ENCODE measurements at places on chromosomes 1 and 21.

DNA sequence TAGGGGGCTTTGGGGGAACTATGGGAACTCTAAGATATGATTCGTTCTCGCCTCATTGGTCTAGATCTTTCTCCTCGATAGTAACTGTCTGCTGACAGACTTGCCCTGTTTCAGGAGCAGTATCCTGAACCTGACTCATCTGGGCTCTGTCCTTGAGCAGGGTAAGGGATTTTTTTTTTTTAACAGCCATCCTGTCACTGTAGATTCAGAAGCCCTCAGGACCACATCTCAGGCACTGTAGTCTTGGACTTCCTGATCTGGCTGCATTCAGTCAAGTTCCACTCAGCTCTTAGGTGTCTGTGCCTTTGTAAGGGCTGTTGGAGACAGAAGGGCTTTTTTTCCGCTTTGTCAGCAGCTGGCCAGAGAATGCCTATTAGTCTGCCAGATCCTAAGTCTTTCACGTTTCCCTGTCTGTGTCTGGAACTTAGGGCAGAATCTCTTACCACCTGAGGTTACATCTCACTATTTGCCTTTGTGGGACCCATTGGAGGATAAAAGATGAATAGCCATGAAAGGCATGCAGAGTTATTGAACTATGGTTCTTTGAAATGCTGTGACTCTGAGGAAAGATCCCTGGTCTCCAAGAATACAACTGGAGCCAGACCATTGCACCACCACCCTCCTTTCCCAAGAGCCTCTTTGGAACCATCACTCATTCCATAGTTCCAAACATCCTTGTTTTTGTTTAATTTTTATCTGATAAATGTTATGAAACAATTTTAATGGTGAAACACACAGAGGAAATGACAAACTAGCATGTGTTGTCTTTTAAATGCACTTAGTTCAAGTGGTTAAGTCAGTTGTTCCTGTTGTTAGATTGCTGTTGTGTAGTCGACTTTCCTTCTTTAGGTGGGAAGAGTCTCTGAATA is 49.7 kb upstream of the MACF1 start:
- DNase-seq = no peak

GRCh38 chr1:56904663-56905397 is 50.2 kb downstream of the C8A start:
- no peak for DNase-seq

- no peak for DNase-seq
Observed at GRCh38 chr1:186512698-186513457, 52.0 kb upstream of the PDC start.

DNA sequence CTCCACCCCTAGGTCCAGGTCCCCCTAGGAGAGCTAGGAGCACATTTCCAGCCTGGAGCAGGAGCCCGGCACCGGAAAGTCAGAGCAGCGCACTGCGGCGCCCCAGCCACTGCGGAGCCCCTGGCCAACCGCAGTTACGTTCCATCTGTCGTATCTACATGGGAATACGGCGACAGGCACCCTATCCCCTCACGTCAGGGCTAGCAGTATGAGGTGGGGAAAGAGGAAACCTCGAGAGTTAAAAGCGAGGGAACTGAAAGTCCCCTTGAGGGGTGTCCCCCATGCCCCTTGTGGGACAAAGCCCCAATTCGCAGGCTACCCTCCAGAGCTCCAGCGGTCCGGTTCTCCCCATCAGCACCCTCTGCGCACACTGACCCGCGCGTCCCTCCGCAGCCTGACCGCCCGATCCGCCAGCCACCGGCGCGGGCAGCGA is 995 bp downstream of the COLGALT2 start:
- DNase-seq = peak; percentile 59

GRCh38 chr1:61341426-61341825 is 259.1 kb downstream of the NFIA start:
- no peak for DNase-seq

GRCh38 chr1:108830119-108831008 is 26.5 kb downstream of the AKNAD1 start:
- DNase-seq = no peak

DNA sequence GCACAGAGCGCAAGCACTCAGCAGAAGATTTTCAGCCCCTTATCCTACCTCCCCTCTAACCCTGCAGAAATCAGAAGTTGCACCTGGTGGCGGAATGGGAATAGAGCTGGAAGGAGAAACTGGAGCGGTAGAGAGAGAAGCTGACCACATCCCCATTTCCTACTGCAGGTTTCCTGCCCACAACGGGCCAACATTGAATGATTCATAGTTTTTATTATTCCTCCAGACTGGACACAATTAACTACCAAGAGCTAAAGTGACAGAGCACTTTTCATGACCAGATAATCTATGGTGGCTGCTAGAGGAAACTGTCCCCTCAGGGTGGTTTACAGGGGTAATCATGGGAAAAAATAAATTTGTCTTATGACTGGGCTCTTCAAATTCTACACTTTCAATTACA is 21.3 kb upstream of the LRRC8D start:
- no peak for DNase-seq

GRCh38 chr1:116694524-116694923 is 27.0 kb upstream of the IGSF3 start:
- DNase-seq = no peak

GRCh38 chr1:152718238-152718637 is 10.3 kb downstream of the LCE4A start:
- DNase-seq = no peak

- no peak for DNase-seq
Observed at GRCh38 chr1:39129514-39129913, 75.0 kb upstream of the MACF1 start.

DNA sequence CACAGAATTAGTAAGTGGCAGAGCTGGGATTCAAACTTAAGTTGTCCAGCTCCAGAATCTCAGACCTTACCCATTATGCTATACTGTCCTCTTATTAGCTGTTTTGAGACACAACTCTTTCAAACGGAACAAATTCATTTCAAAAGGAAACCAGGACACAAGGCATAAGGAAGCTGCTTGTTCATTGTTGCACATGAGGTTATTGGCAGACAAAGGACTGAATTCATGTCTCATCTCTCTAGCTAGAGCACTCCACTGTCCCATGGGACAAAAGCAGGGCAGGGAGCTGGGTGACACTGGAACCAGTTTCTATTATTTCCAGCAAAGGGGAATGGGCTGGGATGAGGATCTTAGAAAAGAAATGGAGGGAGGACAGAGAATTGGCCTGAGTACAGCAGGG is 26.4 kb downstream of the CHI3L2 start:
- DNase-seq = no peak

DNA sequence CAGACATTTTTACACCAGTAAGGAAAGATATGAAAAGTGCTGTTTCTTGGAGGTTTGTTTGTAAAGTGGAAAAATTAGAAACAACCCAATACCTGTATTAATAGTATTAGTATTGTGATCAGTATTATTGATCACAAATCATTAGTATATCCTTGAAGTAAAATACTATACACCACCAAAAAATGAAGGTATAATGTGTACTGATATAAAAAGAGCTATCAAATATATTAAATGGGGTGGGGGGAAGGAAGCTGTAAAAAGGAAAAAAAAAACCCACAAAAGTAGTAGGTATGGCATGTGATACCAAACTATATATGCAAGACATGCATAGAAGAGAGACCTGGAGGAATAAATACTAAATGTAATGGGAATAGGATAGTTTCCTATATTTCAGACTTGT is 46.3 kb downstream of the POU2F1 start:
- no peak for DNase-seq

- DNase-seq = no peak
Observed at GRCh38 chr1:179079113-179079761, 2.6 kb upstream of the TOR3A start.

DNA sequence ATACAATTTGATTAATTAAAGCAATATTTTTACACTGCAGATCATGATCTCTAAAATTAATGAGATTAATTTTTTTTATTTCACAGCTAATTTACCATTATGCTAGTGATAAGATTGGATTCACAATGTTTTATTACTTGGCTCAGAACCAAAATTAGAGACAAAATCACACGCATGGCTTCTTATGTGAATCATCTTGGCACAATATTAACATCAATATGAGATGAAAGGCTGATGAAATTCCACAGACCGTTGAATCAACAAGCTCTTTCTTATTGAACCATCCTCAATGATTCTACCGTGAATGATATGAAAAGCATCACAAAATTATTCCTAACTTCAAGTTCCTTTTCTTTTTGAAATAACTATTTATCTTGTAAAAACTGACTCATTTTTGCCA is 544.9 kb downstream of the KCNT2 start:
- no peak for DNase-seq

GRCh38 chr1:33876970-33877650 is 13.2 kb downstream of the HMGB4 start:
- DNase-seq = no peak

GRCh38 chr1:64809309-64809708 is 64.4 kb downstream of the RAVER2 start:
- no peak for DNase-seq

GRCh38 chr1:113118266-113118665 is 45.3 kb downstream of the LRIG2 start:
- no peak for DNase-seq

GRCh38 chr21:42455196-42455595 is 40.8 kb downstream of the RSPH1 start:
- no peak for DNase-seq

DNA sequence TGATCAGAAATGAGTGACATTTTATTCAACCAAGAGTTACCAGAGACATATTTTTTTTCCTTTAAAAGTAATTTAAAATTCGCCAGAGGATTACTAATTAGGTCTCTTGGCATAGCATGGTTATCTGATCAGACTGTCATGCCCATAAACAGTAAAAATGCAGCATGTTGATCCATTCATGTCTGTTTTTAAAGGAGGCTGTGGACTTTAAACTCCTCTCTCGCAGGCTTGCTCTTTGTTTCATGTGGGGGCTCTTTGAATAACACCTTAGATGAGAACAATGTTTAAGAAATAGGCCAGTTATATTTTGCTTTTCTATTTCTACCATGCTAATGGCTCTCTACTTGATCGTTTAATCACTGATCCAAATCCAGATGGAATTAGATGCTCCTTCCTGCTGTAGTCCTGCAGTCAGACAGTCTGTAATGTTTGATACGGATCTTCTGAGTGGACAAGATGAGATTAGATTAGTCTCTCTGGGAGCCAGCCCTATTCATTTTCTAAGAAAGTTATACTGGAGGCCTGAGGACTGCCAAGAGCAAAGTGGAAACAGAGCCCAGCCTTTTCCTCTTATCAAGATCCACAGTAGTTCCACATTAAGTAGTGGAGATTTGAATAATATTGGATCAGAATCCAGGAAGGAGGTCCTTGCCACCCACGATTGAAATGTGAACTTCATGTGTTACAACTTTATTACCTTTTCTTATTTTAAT is 197.4 kb downstream of the HS2ST1 start:
- no peak for DNase-seq

GRCh38 chr21:30333736-30334135 is 3.8 kb downstream of the KRTAP27-1 start:
- DNase-seq = no peak

DNA sequence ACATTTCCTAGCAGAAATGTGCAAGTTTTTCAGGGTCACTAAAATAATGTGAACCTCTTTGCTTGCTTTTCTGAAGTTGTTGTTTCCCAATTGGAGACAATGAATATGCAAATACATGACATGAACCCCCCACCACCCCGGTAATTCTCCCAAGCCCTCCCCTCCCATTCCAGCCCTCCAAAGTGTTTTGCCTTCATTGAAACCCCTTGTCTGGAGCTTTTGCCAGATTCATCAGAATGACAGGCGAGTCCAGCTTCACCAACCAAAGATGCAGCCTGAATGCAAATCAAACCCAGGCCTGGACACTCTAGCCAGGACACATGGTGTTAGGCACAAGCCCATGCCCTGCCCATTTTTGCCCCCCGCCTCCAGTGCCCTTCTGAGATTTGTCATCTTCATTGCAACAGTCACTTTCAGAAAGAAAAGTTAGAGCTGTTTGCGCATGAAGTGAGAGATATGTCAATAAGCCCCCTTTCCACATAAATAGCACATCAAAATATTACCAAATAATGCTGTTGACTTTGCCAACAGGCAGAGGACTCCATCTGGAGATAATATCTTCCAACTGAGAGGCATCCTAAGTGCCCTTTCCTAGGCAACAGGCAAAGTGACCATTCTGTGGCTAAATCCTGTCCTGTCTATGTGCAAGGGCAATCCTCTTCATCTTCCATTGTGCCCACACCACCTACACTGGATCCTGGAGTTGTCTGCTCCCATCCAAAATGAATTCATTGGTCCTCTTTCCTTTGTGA is 145.6 kb upstream of the NFIA start:
- no peak for DNase-seq

GRCh38 chr1:47227341-47228232 is 4.4 kb downstream of the TAL1 start:
- no peak for DNase-seq

DNA sequence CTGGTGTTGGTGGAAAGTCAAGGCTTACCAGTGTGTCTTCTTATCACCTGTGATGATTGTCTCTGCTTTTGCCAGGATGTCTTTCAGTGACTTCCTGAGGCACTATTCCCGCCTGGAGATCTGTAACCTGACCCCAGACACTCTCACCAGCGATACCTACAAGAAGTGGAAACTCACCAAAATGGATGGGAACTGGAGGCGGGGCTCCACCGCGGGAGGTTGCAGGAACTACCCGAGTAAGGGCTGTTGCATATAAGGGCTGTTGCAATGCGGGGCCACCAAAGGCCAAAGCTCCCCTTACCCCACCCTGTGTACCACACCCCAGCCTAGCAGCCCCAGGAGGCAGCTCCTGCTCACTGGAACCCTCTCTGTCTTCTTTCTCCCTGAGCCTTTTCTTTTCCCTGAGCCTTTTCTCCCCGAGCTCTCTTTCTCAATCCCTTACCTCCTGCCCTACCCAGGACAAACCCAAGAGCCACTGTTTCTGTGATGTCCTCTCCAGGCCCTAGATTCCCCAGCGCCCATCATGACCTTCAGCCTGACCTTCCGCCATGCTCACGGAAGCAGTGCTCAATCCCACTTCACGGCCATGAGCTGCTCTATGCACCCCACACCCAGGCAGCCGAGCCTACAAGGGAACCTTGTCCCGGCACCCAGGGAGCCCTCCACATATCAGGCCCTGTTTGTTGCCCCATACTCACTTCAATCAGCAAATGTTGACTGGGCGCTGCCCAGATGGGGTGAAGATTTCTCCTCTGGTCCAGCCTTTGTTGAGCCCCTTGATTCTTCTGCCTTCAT is 40.6 kb downstream of the CAPN2 start:
- DNase-seq = no peak

DNA sequence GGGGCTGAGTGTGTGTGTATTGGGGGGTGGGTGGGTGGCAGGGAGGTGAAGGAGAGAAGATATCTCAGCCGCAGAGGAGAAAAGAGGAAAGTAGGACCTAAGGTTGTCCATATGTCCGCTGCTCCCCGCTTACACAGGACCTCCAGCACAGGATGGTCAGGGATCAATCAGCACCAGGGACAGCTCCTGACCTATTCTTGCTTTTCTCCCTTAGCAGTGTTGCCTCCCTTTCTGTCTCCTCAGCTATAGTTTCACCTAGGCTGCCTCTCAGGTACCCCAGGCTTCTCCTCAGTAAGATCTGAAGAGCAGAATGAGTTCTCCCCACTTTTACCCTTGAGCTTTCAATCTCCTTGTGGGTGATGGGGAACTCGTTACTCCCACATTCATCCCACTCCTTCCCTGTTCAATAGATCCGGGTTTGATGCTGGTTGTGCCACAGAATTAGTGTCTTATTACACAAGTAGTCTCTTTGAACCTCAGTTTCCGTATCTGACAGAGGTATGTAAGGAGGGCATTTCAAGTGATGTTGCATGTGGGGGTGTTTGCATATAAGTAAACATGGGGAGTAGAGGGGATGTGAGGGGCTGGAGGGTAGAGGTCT is 1.4 kb upstream of the DPH2 start:
- no peak for DNase-seq

All from activated CD8-positive, alpha-beta memory T cell treated with anti-CD3 and anti-CD28 coated beads, Interleukin-2, amount 50 U/mL, for 48 hours (primary cell).